ENCODE measurements at places on chromosomes 3 and 15.

GRCh38 chr3:94117729-94118128 is 54.9 kb downstream of the NSUN3 start:
- no peak for DNase-seq

GRCh38 chr3:10010421-10010877 is 15.8 kb upstream of the FANCD2 start:
- no peak for DNase-seq

DNA sequence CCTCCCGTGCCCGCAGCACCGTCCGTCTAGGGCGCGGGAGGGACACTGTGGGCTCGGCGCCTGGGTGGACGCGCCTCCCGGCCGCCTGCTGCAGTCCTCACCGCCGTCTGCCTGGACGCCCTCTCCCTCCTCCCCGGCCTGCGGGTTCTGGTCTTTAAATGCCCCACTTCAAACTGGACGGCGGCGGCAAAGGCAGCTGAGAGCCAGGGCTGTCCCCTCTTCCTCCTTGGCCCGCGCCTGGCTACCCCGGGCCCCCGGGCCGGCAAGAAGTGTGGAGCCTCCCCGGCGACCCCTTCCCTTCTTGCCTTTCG is 426 bp downstream of the CBLB start:
- peak; percentile 39 for DNase-seq

GRCh38 chr15:83747050-83747717 is 93.3 kb downstream of the ADAMTSL3 start:
- DNase-seq = no peak

DNA sequence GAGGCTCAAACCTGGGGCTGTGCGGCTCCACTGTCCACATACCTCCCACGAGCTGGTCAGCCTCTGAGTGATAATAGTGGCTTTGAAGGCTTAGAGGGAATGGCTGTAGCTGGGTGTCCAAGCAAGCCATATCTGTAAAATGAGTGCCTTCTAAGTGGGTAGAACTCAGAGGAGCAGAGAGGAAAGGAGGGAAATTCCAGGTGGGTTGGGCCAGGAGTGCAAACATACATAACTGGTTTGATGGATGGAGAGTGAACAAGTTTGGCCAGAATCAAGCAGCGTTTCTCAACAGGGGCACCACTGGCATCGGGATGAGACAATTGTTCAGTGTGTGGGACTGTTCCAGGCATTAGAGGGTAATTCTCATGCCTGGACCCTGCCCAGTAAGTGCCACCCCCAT is 91.1 kb downstream of the ASB7 start:
- no peak for DNase-seq

- DNase-seq = no peak
Measured at GRCh38 chr15:99538261-99538660, 27.5 kb upstream of the MEF2A start.

GRCh38 chr3:124993466-124993865 is 58.9 kb upstream of the MUC13 start:
- no peak for DNase-seq

DNA sequence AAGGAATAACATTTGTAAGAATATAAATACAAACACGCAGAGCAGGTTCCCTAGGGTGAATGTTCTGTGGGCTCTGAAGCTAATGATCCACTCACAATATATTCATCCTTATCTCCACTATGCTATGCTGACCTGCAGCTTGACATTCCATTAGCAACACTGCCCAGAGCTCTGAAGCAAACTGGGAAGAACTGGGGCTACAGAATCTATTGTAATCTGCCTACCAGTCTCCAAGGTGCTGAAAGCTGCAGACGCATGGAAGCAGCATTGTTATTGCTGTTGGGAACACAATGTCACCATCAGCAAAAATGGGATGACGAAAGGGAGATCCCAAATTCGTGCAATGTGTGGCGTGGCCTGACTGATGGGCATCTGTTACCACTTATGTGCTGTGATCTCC is 316.7 kb upstream of the RORA start:
- no peak for DNase-seq

GRCh38 chr15:63466378-63467192 is 37.8 kb upstream of the USP3 start:
- DNase-seq = peak; percentile 42

DNA sequence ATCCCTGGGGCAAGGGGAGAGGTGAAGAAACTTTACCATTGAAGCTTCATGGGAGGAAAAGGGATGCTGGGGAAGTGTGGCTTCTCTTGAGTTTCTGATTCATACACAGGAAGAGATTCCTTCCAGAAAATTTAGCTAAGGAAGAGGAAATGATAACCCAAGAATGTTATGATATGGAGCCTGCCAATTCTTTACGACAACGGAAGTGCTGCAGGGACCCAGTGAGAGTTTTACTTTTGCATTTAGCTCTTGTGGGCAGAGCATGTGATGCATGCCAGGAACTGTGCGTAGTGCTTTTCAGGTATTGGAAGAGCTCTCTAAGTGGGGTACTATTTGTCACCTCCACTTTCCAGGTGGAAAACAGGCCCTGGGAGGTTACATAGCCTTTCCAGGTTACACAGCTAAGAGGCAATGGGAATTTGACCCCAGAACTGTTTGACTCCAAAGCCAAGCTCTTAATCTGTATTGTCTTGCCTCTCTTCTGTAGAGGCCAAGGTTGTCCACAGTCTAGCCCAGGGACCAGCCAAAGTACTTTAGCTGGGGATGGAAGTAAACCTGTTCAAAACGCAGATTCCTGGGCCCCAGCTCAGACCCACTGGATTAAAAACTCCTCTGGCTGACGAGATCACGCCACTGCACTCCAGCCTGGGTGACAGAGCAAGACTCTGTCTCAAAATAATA is 23.0 kb downstream of the CMTM7 start:
- peak; percentile 45 for DNase-seq

DNA sequence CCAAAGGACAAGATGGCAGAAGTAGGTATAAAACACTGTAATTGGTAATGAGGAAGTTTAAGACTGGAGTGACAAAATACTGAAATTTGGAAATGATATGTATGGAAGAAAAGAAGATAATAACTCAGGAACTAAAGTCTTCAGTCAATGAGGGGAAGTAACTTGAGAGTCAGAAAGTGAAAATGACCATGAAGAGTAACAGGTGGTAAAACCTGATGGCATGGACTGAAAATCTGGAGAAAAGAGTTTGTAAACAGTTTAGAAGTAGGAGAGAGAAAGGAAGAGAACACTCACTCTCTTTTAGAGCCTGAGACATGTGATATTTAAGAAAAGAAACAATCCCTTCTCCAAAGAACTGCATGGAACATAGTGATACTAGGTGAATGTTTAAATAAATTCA is 387.9 kb downstream of the PYDC2 start:
- DNase-seq = no peak

DNA sequence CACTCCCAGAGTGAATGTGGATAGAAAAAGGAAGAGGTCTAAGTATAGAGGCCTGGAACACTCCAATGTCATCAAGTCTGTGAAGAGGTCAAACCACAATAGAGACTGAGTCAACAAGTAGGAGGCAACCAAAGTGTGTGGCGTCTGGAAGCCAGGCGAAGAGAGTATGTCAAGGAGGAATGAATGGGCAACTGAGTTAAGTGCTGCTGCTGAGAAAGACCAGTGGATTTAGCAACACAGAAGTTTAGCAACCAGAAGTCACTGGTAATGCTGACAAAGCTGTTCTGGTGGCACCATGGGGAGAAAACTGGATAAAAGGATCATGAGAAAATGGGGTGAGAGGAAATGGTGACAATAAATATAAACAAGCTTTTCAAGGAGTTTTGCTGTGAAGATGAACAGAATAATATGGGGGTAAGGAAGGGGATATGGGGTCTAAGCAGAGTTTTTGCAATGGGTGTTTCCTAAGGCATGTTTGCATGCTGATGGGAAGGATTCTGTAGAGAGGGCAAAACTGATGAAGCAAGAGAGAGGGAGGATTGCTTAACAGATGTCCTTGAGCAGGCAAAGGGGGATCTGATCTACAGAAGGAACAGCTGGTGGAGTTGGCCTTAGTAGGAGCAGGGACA is 38.4 kb downstream of the PCOLCE2 start:
- DNase-seq = peak; percentile 25

- DNase-seq = no peak
Measured at GRCh38 chr15:51483520-51483919, 139.1 kb downstream of the DMXL2 start.

- no peak for DNase-seq
Measured at GRCh38 chr3:32349184-32349583, 42.5 kb upstream of the CMTM7 start.

GRCh38 chr15:92158426-92158825 is 235.3 kb upstream of the ST8SIA2 start:
- DNase-seq = peak; percentile 63

DNA sequence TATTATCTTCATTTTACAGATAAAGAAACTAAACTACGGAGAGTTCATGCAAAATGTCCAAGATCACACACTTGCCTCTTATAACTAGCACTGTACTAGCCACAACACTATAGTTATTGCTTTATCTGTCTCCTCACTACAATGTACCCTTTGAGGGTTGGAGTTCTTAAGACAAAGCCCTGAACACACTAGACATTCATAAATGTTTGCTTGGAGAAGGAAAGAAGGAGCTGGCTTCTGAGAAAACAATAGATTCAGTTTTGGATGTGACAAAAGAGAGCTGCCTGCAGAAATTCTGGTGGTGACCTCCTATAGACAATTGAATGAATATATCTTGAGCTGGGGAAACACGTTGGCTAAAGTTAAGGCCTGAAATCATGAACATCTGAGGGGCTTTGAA is 169.9 kb upstream of the ARHGEF26 start:
- no peak for DNase-seq

GRCh38 chr3:157718800-157719199 is 215.6 kb upstream of the VEPH1 start:
- no peak for DNase-seq

DNA sequence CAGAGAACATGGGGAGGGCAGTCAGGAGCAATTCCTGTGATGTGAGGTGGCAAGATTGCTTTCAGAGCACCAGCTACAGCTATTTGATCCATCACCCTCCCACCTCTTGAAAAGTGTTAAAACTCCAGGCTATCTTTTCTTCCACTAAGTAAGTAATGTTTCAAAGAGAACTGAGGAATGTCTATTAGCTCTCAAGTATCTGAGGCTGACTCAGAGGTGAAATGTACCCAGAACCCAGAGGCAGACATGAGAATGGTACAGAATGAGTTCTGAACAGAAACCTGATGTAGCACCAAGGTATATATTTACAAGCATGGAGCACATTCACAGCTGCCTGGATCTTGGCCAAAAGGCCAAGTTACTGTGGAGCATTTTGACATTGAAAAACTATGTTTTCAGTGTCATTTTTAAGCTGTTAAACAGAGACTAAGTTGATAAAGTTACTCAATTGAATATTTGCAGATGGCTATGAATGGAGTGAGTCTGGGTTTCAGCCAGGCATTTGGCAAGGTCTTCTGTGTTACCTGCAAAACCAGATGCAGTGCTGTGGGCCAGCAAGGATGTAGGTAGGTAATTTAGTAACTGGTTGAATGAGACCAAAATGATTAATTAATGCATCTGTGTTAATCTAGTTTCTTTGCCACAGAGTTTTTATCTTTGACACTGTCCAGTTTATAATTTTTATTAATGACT is 227.7 kb upstream of the CD96 start:
- no peak for DNase-seq

- DNase-seq = no peak
Measured at GRCh38 chr3:139301183-139301582, 42.6 kb upstream of the MRPS22 start.

DNA sequence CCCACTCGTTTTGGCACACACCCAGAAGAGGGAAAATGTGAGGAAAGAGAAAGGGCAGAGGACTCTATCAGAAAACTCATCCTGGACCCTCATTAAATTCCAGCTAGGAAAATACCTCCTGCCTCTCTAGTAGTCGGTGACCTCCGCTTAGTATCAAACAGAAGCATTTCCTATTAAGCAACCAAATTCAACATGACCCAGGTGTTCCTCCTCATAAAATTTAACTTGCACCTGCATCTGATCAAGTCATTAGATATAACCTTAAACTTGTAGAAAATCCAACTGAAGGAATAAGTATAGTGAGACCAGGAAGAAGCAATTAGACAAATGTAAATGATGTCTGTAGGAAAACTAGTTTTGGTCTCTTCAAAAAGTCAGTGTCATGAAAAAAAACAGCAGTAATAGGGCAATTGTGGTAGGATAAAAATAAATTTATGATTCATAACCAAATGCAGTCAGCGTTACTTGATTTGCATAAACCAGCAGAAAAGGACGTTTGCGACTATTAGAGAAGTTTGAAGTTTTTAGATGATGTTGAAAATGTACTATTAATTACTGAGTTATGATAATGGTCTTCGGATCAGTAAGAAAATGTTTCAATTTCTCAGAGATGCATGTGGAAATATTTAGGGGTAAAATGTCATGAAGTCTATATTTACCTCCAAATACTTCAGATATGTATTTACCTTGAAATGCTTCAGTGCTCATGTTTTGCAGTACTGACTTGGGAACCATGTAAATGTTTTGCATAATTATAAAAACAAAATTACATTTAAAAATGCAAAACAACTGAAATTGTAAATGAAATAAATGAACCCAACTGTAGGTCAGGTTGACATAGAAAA is 44.6 kb downstream of the LDHAL6B start:
- DNase-seq = no peak

GRCh38 chr3:81339040-81339845 is 422.2 kb downstream of the GBE1 start:
- DNase-seq = no peak

- DNase-seq = no peak
Measured at GRCh38 chr3:197463279-197463678, 92.5 kb downstream of the BDH1 start.

- no peak for DNase-seq
Measured at GRCh38 chr15:70151003-70151402, 53.3 kb upstream of the TLE3 start.

DNA sequence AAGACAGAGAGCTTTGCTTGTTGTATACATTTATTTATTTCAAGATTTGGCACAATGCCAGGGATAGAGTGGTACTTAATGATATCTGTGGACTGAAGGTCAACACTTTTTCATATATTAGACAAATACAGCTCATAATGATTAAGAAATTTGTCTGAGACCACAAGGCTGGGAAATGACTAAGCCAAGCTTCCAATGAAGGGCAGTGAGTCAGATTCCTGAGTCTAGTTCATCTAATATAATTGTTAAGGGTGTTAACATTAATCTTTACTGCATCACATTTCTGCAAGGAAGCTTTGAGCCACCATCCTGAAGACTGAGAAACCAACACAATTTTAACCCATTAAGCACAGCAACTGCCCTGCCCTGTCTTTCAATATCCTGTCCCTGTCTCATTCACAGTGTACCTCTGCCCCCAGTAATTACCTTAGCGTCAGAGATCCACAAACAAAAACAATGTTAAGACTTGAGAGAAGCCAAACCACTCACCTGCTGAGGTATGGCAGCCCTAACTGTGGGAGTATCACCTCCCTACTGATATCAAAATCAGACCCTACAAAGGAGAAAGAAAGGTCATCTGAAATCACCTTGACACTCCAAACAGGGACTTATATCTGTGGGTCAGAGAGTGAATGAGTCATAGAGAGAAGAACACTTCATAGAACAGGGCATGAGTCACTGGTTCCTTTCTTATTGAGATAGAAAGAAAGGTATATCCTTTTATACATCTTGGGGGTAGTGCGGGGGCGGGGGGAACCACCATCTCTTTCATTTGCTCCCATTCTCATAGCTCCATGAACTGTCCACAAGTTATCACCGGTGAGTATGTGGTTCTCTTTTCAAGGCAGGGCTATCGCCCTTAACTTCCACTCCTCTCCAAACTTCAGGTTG is 74.7 kb downstream of the MAGI1 start:
- DNase-seq = peak; percentile 71

Data from activated CD4-positive, alpha-beta T cell treated with anti-CD3 and anti-CD28 coated beads for 48 hours (primary cell).